ENCODE measurements at places on chromosomes 3 and 15.

GRCh38 chr15:51172193-51172592 lies 77.5 kb upstream of the TNFAIP8L3 start:
- no peak for DNase-seq

- DNase-seq = no peak
Measured at GRCh38 chr15:70856884-70857561, 3.1 kb upstream of the LARP6 start.

DNA sequence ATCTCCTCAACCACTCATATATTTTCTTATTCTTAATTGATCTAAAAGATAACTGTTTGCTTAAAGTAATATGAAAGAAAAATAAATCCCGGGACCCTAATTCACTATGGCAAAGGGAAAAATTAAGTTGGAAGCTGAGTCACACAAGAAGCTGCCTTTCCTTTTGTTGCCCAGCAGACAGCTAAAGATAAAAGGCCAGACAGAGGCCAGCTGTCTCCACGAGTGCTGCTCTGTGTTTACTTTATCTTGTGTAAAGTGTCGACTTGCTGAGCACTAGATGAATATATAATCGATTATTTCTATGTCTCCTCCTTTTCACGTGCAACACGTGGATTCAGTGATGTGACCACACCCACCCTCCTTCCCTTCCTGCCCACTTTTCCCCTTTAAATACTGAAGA lies 52.8 kb upstream of the NSMCE3 start:
- DNase-seq = peak; percentile 62

- DNase-seq = no peak
Measured at GRCh38 chr3:118228151-118228550, 806.5 kb downstream of the IGSF11 start.

GRCh38 chr3:194310060-194310835 lies 40.9 kb downstream of the CPN2 start:
- no peak for DNase-seq

- DNase-seq = no peak
Measured at GRCh38 chr15:77335298-77335697, 84.6 kb downstream of the PEAK1 start.

GRCh38 chr3:139251529-139251928 lies 92.3 kb upstream of the MRPS22 start:
- no peak for DNase-seq

DNA sequence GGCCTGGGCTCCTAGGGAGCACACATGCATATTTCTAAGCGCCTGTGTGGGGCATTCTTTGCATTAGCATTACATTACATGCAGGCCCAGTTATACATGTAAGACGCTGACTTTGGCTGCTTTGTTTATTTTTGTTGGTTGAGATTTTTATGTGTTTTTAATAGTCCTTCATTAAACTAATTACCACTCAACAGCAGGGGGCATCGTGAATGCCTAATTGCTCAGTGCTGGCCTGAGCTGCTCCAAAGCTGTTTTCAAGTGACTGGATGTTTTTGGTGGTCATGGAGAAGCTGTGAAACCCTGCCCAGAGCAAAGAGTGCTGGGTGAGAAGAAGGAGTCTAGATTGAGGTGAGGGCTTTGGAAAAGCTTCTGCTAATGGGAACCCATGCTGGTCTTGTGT lies 41.5 kb downstream of the GPD1L start:
- DNase-seq = no peak

- DNase-seq = no peak
Measured at GRCh38 chr3:89227218-89227617, 119.8 kb downstream of the EPHA3 start.

DNA sequence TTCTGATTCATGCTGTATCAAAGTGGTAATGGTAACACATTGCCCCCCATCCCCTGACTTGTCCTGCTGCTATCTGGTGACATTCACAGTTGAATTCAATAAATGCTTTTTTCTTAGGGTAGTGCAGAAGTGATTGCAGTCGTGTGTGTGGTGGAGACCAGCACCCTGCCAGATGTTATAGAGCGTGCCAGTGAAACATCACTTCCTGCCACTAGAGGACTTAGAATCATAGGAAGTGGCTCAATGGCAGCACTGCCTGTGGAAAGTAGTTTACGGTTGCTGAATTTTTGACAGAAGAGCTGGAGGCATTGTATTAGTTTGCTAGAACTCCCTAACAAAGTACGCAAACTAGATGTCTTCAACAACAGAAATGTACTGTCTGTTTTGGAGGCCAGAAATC lies 37.4 kb upstream of the P2RY12 start:
- no peak for DNase-seq

DNA sequence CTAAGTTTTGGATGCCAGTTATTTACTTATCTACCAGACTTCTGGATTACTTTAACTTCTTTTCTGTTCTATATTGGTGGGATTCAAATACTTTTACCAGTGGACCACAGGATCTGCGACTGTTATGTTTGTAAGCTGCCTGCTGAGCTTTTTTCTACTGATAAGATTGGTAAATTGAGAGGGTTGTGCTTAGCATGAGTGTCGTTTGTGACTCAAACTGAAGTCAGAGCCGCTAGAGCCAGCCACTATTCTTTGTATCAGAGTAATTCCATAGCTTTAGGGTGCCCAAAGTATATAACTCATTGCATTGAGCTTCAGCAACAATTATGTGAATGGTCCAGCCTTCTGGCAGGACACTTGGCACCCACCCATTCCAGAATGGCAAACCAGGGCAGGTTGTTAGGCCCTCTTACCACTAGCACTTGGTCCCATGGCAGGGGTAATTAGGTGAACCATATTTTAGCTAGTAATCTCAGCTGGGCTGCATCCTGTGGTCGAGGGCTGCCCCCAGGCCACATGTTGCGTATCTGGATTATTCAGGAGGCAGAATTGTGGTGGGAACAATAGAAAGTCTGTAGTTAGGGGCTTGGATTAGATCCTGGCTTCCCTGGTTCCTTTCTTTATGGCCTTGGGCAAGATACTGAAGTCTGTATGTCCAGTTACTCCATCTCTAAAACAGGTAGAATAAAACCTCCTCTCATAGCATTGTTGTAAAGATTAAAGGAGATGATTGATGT lies 6.0 kb downstream of the PLCL2 start:
- no peak for DNase-seq

DNA sequence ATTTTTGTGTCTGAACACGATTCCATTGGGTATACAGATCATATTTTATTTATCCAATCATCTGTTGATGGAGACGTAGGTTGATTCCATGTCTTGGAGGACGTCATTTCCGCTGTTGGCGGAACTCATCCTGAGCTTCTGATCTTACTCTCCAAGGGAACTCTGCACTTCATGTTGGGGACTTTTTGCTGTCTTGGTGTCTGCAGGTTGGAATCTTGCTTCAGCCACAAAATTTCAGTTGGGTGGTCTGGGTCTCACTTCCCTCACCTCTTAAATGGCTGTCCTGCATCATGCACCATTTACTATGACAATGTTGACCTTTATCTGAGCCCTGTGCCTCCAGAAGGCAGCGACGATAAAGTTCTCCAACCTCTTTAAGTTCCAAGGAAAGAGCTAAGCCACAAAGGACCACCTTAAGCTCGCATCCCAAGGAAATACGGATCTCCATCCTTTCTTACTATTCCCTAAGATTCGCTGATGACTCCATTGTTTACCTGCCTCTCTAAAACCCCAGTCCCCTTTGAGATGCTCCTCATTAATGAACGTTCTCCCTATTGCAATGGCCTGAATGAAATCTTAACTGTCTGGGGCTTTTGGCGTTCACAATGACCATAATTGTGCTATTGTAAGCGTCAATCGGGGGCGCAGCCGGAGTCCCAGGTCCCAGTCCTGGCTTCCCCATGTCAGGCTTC lies 23.1 kb upstream of the RNU6-1 start:
- no peak for DNase-seq

DNA sequence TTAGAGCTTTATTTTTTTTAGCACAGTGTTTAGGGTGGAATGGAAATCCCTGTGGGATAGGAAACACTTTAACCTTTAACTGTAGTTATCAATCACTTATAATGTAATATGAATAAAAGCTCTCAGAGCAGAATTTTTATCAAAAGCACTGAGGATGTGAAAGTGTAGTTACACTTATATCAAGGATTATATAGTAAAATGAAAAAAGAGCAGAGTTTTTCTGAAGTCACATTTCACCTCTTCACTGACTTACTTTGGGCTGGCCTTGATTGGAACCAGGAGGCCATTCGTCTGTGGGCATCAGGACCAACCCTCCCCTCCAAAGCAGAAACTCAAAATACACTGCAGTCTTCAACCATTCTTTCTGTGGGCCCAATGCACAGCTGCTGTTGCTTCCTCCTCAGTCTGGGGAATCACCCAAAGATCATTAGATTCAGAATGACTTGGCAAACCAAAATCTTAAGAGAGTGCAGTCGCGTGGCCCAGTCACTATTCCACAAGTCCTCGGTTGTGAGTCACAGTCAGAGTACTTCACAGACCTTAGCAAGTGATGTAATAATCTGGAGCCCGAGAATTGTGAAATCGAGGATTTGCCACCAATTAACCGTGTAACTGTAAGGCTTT lies 132.6 kb upstream of the COL8A1 start:
- no peak for DNase-seq

- DNase-seq = no peak
Measured at GRCh38 chr3:96678325-96678724, 136.1 kb upstream of the EPHA6 start.

DNA sequence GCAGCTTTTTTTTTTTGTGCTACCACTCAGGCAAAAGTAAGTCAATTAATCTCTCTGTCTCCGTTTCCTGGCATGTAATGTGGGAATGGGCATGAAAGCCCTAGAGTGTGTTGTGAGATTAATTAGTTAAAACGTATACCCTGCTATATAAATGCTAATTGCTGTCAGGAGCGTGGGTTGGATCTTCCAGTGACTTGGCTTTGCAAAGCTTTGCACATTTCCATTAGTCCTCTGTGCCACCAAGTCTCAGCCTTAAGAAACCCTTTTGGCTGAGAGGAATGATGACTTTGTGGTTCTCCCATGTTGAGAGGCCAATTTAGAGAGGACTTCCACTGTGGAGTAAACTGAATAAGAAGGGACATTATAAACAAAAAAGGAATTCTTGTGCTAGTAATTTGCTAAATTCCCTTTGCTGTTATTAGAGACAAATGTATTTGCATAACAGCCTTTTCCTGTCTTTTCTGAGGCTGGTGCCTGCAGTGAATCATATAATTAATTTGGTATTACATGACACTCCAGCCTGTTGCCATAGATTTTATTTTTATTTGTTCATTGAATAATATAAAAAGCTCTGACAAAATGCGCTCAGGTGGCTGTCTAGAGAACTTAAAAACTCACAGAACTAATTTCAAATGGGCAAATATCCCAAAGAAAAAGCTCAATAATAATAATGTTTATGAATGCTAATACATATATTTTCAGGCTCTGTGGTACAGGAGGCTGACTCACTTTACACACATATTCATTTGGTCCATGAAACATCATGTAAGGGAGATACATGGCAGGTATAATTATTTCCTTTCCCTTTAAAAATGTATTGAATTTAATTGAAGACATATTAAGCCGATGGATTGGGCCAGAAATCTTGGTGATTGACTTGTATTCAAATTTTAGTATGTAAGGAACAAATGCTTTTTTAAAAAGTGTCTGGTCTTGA lies 82.7 kb downstream of the IL1RAP start:
- DNase-seq = no peak

DNA sequence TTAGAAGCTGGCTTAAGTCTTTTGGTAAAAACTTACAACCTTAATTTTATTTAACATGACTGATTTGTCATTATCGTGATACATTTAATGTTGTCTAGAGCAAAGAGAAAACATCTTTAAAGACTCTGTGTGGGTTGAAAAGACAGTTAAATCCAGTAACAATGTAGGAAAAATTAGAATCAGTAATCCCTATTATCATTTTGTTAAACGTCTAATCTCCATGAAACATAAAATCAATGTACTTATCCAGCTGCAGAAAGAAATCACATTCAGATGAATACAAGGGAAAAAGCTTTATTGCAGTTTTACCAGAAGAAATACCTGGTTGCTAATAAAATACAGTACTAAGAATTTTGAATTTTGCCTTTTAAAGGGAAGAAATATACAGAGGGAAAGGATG lies 21.2 kb upstream of the SETMAR start:
- DNase-seq = no peak

GRCh38 chr3:188624828-188625227 lies 470.9 kb downstream of the LPP start:
- DNase-seq = no peak

DNA sequence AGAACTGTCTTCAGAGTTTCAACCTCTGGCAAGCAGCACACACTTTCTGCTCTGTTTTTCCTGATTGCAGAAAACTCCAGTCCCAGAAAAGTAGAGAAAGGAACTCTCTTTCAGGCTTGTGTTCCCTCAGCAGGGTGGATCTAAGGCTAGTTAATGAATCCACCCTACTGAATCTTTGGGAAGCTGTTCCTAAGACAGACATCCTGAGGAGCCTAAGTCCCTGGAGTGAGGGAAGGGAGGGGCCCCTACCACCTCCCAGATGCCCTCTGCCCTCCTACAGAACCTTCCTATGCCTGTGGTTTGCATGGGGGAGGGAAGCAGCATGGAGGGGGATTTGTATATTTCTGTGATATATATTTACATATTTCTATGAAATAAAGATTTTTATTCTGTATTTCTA lies 124.4 kb downstream of the ANO10 start:
- DNase-seq = no peak

DNA sequence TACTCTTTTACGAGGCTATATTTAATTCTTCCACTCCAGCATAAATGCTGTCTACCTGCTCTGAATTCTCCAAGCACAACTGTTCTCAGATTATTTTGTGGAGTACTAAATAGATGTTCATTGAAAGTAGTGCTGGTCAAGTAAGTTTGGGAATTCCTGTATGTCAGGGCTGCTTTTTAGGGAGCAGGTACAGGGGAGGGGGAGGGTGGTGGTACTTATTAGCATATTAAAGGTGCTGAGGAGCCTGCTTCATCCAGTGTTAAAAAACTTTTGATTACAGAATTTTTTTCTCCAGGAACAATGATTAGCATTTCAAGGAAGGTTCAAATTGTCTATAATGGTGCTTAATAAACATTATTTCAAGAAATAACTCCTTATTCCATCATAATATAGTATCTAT lies 59.2 kb downstream of the PPM1L start:
- DNase-seq = no peak

- DNase-seq = no peak
Measured at GRCh38 chr3:134898181-134898754, 103.2 kb downstream of the EPHB1 start.

GRCh38 chr3:183161552-183162336 lies 790 bp downstream of the LAMP3 start:
- DNase-seq = no peak

- DNase-seq = no peak
Measured at GRCh38 chr3:129445471-129445870, 5.4 kb downstream of the IFT122 start.

GRCh38 chr3:24541935-24542334 lies 47.3 kb upstream of the THRB start:
- no peak for DNase-seq

GRCh38 chr3:40242216-40242615 lies 67.3 kb upstream of the EIF1B start:
- DNase-seq = no peak

- no peak for DNase-seq
Measured at GRCh38 chr15:92780843-92781242, 119.3 kb upstream of the CHD2 start.

GRCh38 chr15:69265347-69265955 lies 33.3 kb upstream of the PAQR5 start:
- no peak for DNase-seq

GRCh38 chr3:167750272-167750971 lies 14.9 kb downstream of the SERPINI1 start:
- DNase-seq = no peak

- DNase-seq = no peak
Measured at GRCh38 chr3:46416811-46417510, 9.9 kb downstream of the CCRL2 start.

GRCh38 chr3:131806736-131807135 lies 228.1 kb downstream of the CPNE4 start:
- no peak for DNase-seq

GRCh38 chr3:67646586-67647234 lies 7.7 kb downstream of the SUCLG2 start:
- DNase-seq = no peak

All from NCI-H510A (cell line).